Central memory CD4-positive, alpha-beta T cell (primary cell): ENCODE measurements at places on chromosomes 6 and 20.

DNA sequence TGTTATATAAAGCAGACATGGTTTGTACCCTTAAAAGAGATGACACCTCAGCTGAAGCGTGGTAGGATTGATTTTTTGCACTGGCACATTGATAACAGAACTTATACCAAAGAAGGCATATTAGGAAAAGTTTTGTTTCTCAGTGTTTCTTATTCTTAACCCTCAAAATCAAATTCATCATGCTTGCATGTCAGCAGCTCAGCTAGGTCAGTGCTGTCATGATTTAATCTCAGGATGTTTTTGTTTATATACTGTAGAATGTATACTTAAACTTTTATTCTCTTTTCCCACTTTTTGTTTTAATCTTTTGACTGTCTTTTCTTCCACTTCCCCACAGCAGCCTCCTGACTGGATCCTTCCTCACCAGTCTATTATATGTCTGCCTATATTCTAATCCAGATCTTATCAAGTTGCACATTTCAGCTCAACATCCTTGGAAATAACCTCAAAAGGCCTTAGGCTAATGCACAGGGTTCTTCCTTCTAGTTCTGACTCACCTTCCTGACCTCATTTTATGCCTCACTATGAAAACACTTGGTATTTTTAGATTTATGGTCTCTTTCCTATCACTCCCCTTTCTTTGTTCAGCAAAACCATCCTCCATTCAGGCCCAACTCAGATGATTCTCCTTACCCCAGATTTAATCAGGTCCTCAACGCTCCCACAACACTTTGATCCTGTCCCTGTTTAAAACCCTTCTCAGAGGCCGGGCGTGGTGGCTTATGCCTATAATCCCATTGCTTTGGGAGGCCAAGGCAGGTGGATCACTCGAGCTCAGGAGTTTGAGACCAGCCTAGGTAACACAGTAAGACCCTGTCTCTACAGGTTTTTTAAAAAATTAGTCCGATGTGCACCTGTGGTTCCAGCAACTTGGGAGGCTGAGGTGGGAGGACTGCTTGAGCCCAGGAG is 7.2 kb downstream of the HEBP2 start:
- no peak for DNase-seq

- DNase-seq = peak; percentile 7
Measured at GRCh38 chr20:1364106-1364505, 28.7 kb downstream of the FKBP1A start.

GRCh38 chr6:163387317-163387716 is 27.2 kb upstream of the QKI start:
- DNase-seq = no peak

DNA sequence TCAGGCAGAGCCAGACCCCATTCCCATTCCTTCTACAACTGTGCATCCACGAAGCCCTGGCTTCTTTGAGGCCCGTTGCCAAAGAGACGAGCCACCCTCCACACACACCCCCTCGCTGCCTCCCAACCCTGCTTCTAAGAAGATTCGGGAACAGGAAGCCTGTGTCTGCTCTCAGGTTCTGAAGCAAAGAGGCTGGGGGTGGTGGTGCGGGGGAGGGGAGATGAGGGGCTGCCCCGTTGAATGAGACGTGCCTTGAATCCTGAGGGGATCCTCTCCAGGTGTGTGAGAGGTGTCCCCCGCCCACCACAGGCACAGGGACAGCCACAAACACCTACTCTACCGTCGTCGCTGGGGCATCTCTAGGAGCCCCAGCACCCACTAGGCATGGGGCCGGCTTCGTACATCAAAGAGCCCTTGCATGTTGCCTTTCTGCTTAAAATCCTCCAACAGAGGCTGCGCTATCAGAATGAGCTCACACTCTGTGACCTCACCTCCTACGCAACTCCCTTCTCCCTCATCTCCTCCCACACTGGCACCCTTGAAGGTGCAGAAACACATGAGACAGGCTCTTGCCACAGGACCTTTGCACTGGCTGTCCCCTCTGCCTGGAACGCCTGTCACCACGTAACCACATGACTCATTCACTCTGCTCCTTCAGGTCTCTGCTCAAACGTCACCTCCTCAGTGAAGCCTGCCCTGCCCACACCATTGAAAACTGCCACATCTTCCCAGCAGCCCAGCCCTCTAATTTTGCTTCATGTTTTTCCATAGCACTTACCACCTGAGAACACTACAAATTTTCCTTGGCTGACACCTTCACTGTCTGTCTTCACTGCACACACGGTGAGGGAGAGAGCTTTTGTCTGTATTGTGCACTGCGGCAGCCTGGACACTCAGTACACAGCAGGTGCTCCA is 58.5 kb downstream of the PREX1 start:
- DNase-seq = peak; percentile 86

- DNase-seq = no peak
Measured at GRCh38 chr6:56021943-56022342, 146.6 kb upstream of the BMP5 start.

GRCh38 chr20:6579417-6579816 is 188.1 kb upstream of the BMP2 start:
- no peak for DNase-seq

- DNase-seq = no peak
Measured at GRCh38 chr20:1711826-1712601, 54.4 kb upstream of the SIRPG start.
